ENCODE measurements at places on chromosomes 1 and 21. TPM values are rescaled to one million over a fixed set of nuclear protein-coding genes. Genes with fewer than 3 reads are reported as not detected.

Gene FAM131C
- 0.97 TPM for polyA plus RNA-seq

Gene OR14K1
- not detected for polyA plus RNA-seq

Gene OR2L8
- polyA plus RNA-seq = not detected

Gene HCRTR1
- polyA plus RNA-seq = not detected

Gene IVL
- polyA plus RNA-seq = 0.86 TPM

Gene MX2
- 0.08 TPM for polyA plus RNA-seq

Gene LPAR3
- polyA plus RNA-seq = 0.08 TPM

- DNase-seq = no peak
Measured at GRCh38 chr1:207504438-207504837, 8.5 kb downstream of the CR1 start.

GRCh38 chr1:174892016-174892415 is 107.7 kb upstream of the CACYBP start:
- DNase-seq = no peak

DNA sequence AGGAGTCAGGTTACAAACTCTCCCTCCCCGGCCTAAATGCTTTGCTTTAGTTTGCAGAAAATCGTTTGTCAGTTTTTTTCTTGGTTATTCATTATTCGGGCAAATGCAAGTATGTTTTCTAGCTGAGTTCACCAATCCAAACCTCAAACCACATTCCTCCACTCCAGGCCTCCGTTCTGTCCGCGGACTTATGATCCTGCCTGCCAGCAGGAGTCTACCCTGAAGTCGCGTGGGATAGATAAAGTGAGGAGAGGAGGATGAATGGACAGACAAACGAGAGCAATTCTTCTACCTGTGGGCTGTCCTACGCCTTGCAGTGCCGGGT is 1.3 kb downstream of the ADAMTS1 start:
- no peak for DNase-seq

DNA sequence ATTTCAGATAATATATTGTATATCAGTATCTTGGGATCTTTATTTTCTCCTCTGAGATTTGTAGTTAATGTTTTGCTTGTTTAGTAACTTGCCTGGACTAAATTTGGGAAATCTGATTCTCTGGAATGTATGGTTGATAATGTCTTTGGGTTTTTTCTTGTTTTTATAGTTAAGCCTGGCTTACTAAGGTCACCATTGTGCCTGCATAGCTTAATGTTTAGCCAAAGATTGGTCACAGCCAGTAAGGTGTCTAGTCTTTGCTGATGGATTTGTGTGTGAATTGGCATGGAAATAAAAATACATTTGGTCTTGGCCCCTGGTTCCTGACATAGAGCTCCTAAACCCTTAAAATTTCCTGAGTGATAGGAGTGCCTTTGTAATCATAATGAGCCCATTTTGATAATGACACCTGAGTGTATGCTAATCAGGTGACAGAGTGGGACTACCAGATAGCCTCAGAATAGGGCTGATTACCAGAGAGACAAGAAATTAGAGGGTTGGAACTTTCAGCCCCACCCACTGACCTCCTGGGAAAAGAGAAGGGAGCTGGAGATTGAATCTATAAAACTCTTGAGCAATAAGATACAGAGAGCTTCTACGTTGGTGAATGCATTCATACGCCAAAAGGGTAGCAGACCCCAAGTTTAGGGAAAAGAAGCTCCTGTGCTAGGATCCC is 47.9 kb upstream of the NUF2 start:
- DNase-seq = no peak

- no peak for DNase-seq
Measured at GRCh38 chr1:245541369-245541768, 386.6 kb downstream of the KIF26B start.

GRCh38 chr1:82044111-82044510 is 243.4 kb downstream of the ADGRL2 start:
- DNase-seq = no peak
